ENCODE measurements at places on chromosomes 13 and 19. TPM values are rescaled to one million over a fixed set of nuclear protein-coding genes. Genes with fewer than 3 reads are reported as not detected.

TBXA2R gene
- total RNA-seq, result 0.29 TPM

CNN1 gene
- 14.3 TPM for total RNA-seq

NOVA2 gene
- total RNA-seq, result 2.4 TPM

GNA15 gene
- total RNA-seq, result not detected

GAS6 gene
- total RNA-seq, result 50.7 TPM

FUT2 gene
- total RNA-seq, result 9.2 TPM

SERPINE3 gene
- not detected for total RNA-seq

CRLF1 gene
- 4.4 TPM for total RNA-seq

ERICH6B gene
- not detected for total RNA-seq

CALR3 gene
- total RNA-seq, result 0.35 TPM

CEACAM20 gene
- not detected for total RNA-seq

ZNF773 gene
- total RNA-seq, result 7.9 TPM

IRF3 gene
- total RNA-seq, result 127 TPM

BRME1 gene
- total RNA-seq, result 3.7 TPM

PTPRH gene
- not detected for total RNA-seq

- no peak for DNase-seq
- no peak overlapping the region for H3K4me3 ChIP-seq
- H3K4me1 ChIP-seq, result no peaks in the 10 kb centered on the region
- no peak overlapping the region for H3K27ac ChIP-seq
- H3K36me3 ChIP-seq, result peaks cover 34% of the 10 kb centered on the region
These were observed 6.6 kb downstream of the WDR18 start for GRCh38 chr19:990746-991145.

DNA sequence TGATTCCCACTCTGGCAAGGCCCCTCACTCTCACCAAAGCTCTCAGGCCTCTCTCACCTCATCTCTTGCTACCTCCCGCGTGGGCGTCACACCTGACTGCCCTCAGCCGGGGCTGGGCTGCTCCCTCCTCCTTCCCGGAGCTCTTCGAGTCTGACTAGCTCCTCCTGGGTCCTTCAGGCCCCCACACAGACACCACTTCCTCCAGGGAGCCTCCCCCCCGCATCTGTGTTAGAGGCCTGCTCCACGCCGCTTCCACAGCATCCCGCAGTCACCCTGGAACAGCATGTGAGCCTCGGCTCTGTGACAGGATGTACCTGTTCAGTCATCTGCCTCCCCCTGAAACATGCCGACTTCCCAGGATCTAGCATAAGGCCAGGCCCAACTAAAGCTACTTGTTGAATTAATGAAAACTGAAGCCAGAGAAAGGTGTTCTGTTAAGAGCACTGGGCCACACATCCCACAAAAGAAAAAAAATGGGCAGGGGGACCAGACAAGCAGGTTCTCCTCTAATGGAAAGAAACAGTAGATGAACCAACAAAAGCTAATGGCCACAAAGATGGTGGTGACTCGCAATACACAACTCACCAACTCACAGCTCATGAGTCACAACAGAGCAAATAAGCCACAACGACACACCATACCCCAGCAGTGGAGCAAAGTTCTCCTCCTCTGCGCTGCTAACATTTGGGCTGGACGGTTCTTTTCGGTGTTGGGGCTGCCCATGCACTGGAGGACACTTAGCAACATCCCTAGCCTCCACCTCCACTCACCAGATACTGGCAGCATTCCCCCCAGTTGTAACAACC is 3.0 kb downstream of the PPP6R1 start:
- H3K4me3 ChIP-seq, result peak overlapping the region; percentile 90
- DNase-seq, result no peak
- peaks cover 11% of the 10 kb centered on the region for H3K4me1 ChIP-seq
- peaks cover 9% of the 10 kb centered on the region for H3K36me3 ChIP-seq
- no peaks in the 10 kb centered on the region for H3K27me3 ChIP-seq
- no peak overlapping the region for H3K27ac ChIP-seq

- DNase-seq, result peak; percentile 75
- no peak overlapping the region for H3K27ac ChIP-seq
- peaks cover 3% of the 10 kb centered on the region for H3K4me1 ChIP-seq
- H3K4me3 ChIP-seq, result no peak overlapping the region
- H3K36me3 ChIP-seq, result no peaks in the 10 kb centered on the region
- H3K27me3 ChIP-seq, result no peaks in the 10 kb centered on the region
These were observed 23.7 kb downstream of the SH3GL1 start for GRCh38 chr19:4376671-4376990.

DNA sequence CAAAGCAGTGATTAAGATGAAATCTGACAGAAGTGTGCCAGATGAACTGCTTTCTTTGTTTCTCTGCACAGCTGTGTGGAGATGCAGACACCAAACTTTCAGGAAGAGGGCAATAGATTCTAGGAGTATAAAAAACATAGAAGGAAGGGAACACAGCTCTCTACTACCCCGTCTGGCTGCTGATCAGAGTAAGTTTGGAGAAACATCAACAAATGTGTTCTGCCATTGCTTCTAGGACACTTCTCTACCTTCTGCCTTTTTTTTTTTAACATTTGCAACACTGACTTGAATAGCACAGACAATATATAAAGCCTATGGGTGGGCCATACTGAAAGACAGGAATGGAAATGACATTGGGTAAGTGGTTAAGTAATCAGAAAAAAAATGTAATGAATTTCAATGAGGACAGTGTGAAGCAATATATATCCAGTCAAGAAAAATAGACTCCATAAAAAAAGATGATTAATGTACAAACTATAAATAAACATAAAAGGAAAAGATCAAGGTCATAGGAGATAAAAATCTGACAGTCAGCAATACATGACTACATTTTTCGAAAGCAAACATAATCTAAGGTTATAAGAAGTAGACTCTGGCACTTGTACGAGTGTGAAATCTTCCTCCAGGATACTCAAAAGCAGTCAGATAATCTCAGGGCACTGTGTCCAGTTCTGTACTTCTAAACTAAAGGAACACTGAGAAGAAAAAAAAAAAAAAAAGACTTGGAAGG is 21.4 kb downstream of the NUFIP1 start:
- no peak overlapping the region for H3K27ac ChIP-seq
- DNase-seq, result no peak
- peaks cover 56% of the 10 kb centered on the region for H3K36me3 ChIP-seq
- H3K4me1 ChIP-seq, result no peaks in the 10 kb centered on the region

DNA sequence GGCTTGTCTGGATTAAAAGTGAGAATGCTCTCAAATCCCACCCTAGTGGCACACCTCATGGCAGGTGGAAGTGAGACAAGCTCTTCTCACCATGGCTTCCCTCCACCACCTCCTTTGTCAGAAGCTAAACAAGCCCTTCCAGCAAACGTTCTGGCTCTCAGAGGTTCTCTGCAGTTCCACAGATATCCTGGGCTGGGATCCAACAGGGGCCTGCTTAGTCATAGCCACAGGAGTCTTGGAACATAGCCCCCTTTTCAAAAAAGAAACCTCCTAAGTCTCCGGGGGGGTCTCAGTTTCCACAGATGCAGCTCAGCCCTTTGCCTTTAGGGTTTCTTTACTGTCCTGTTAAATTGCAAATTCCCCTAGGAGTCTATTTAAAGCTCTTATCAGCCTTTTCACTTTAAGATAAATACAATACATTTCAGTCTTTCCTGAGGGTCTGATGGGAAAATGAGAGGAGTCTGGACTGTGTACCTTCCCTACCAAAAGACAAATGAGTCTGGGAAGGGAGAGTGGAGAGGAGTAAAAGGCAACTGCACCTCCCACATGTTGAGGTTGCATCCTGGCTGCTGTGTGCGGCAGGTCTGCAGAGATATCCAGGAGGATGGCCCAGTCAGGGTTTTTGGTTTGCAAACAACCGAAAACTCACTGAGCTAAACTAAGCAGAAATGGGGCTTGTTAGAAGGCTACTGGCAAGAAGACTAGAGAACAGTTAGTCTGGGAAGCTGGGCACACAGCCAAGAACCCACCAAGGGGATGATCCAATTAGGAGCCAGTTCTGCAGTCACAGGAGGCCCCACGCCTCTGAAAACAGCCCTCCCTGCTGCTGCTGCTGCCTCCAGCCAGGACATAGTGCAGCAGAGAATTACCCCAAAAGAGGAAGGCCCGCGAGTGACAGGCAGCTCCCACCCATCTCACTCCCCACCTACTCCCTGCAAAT is 41.4 kb upstream of the SERP2 start:
- H3K4me1 ChIP-seq, result peaks cover 29% of the 10 kb centered on the region
- no peaks in the 10 kb centered on the region for H3K27me3 ChIP-seq
- DNase-seq, result no peak

- H3K27me3 ChIP-seq, result no peaks in the 10 kb centered on the region
- DNase-seq, result peak; percentile 59
- no peak overlapping the region for H3K4me3 ChIP-seq
- no peak overlapping the region for H3K27ac ChIP-seq
These were observed 86.2 kb downstream of the IRS2 start for GRCh38 chr13:109700176-109700575.

DNA sequence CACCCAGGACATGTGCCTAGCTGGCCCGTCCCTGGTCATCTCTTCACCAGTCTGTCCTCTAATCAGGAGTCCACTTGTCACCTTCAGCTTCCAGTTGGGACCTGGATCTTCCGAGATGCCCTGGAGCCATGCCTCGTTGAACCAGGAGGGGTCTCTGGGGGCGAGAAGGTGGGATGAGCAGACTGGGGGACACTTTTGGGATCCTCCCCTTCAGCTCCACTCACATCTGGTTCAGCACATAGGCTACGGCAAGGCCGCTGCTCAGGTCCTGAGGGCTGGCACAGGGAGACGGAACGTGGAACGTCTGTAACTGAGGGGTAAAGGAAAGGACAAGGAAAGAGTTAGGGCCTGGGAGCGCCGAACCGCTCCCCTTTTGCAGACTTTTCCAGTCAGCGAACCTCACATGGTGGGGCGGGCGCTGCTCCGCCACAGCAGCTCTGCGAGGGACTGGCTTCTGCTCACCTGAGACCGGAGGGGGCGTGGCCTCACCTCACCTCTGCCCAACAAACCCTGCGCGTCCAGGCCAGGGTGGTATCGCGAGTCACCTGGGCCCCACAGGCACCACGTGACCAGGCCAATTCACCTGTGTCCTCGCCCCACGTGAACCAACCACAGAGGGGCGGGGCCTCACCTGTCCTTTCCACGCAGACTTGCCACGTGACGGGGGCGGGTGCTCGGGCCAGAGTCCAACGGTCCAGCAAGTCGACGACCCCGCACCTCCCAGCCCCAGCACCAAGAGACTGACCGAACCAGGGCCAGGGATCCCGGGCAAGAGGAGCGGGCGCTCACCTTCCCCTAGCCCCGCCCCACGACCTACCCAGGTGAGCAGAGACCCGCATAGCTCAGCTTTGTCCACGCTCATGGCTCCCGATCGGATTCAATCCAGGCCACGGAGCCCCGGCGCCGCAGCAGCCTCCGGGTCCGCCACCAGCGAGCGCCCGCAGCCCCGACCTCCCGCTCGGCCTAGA is at the start of gene HOOK2:
Gene HOOK2, minus strand, starts transcription at position 965 of the 968 bp plus-strand sequence. Its CDS starts 103 bp downstream, at position 862.
- DNase-seq, result peak; percentile 97
- no peaks in the 10 kb centered on the region for H3K27me3 ChIP-seq
- no peak within 1 kb of the TSS for H3K27ac ChIP-seq
- H3K4me3 ChIP-seq, result peak within 1 kb of the TSS; percentile 81

- H3K27me3 ChIP-seq, result no peaks in the 10 kb centered on the region
- H3K27ac ChIP-seq, result no peak overlapping the region
- peaks cover 9% of the 10 kb centered on the region for H3K36me3 ChIP-seq
- peak; percentile 44 for DNase-seq
These were observed 7.0 kb upstream of the ZNF550 start for GRCh38 chr19:57566396-57567265.

- no peak overlapping the region for H3K4me3 ChIP-seq
- no peaks in the 10 kb centered on the region for H3K36me3 ChIP-seq
- peaks cover 4% of the 10 kb centered on the region for H3K4me1 ChIP-seq
- no peak for DNase-seq
- H3K27me3 ChIP-seq, result no peaks in the 10 kb centered on the region
- no peak overlapping the region for H3K27ac ChIP-seq
These were observed 972.0 kb upstream of the PCDH20 start for GRCh38 chr13:62387647-62388046.

DNA sequence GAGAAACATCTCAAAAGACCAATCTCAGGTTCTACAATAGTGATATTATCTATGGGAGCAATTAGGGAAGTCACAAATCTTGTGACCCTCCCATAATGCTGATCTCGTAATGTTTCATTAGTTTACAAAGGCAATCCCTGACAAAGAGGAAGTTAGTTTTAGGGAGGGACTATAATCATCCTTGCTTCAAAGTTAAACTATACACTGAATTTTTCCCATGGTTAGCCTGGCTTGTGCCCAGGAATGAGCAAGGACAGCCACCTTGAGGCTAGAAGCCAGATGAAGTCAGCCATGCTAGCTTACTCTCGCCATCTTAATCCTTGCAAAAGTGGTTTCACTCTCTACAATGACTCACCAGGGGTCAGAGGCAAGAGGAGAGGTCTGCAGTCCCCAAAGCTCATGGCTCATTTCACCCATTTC is 5.4 kb downstream of the CEACAM3 start:
- H3K27me3 ChIP-seq, result peaks cover 5% of the 10 kb centered on the region
- H3K36me3 ChIP-seq, result no peaks in the 10 kb centered on the region
- no peaks in the 10 kb centered on the region for H3K4me1 ChIP-seq
- H3K4me3 ChIP-seq, result no peak overlapping the region

GRCh38 chr13:56736966-56737365 is 403.8 kb upstream of the PRR20A start:
- H3K4me3 ChIP-seq, result no peak overlapping the region
- H3K4me1 ChIP-seq, result peaks cover 2% of the 10 kb centered on the region
- H3K36me3 ChIP-seq, result no peaks in the 10 kb centered on the region
- H3K27me3 ChIP-seq, result no peaks in the 10 kb centered on the region
- no peak overlapping the region for H3K27ac ChIP-seq

GRCh38 chr13:111265701-111266035 is 54.8 kb upstream of the TEX29 start:
- no peak overlapping the region for H3K27ac ChIP-seq
- H3K4me1 ChIP-seq, result peaks cover 6% of the 10 kb centered on the region
- DNase-seq, result peak; percentile 64
- peaks cover 26% of the 10 kb centered on the region for H3K36me3 ChIP-seq

- peak overlapping the region; percentile 87 for H3K4me3 ChIP-seq
- H3K27ac ChIP-seq, result peak overlapping the region; percentile 81
- DNase-seq, result peak; percentile 95
- peaks cover 6% of the 10 kb centered on the region for H3K4me1 ChIP-seq
These were observed 843 bp upstream of the TDRD3 start for GRCh38 chr13:60395971-60396782.

- no peak overlapping the region for H3K27ac ChIP-seq
- peaks cover 5% of the 10 kb centered on the region for H3K36me3 ChIP-seq
- no peaks in the 10 kb centered on the region for H3K27me3 ChIP-seq
- DNase-seq, result no peak
These were observed 17.6 kb downstream of the PBX4 start for GRCh38 chr19:19600793-19601330.

GRCh38 chr19:4077800-4078684 is 11.3 kb upstream of the ZBTB7A start:
- H3K27ac ChIP-seq, result no peak overlapping the region
- H3K27me3 ChIP-seq, result no peaks in the 10 kb centered on the region
- no peaks in the 10 kb centered on the region for H3K4me1 ChIP-seq

DNA sequence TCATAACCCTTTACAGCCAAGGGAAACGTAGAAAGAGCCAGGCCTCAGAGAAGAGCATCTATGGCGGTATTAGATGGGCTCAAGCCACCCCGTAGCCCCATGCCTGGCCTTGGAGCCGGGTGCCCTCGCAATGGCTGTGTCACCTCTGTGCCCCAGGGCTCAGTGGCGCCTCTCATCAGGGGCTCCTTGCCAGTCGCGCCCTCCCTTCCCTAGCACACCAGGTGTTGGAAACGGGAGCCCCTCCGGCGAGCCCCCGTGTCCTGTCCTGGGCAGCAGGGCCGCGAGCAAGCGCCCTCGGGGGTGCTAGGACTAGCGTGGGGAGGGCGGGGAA is 453 bp downstream of the ZNF256 start:
- peaks cover 33% of the 10 kb centered on the region for H3K36me3 ChIP-seq
- H3K4me1 ChIP-seq, result no peaks in the 10 kb centered on the region
- DNase-seq, result no peak
- H3K4me3 ChIP-seq, result peak overlapping the region; percentile 96
- peak overlapping the region; percentile 72 for H3K27ac ChIP-seq
